Lower lobe of right lung (tissue), 2 donors: ENCODE measurements at places on chromosomes 12 and 14. TPM values are rescaled to one million over a fixed set of nuclear protein-coding genes. Genes with fewer than 3 reads are reported as not detected.

AQP6 gene
- 0.09 TPM for total RNA-seq

GSG1 gene
- total RNA-seq, result not detected

SIX4 gene
- total RNA-seq, result 2.9 TPM

MGAT4C gene
- total RNA-seq, result 0.21 TPM

SERPINA6 gene
- total RNA-seq, result 1.1 TPM

CD9 gene
- 437 TPM for total RNA-seq

TAS2R20 gene
- 1.3 TPM for total RNA-seq

NUP37 gene
- 19.1 TPM for total RNA-seq

KRT71 gene
- not detected for total RNA-seq

ACYP1 gene
- 19.7 TPM for total RNA-seq

OR4E2 gene
- total RNA-seq, result not detected

CD4 gene
- 80.3 TPM for total RNA-seq

CLEC7A gene
- total RNA-seq, result 79.5 TPM

CMKLR1 gene
- total RNA-seq, result 25.6 TPM

CCDC38 gene
- total RNA-seq, result 0.24 TPM

ADAM20 gene
- total RNA-seq, result 1.5 TPM

NANOG gene
- total RNA-seq, result not detected

VRTN gene
- total RNA-seq, result not detected

CIDEB gene
- total RNA-seq, result 16.4 TPM

P2RX7 gene
- 20.5 TPM for total RNA-seq

ACOT2 gene
- 52.9 TPM for total RNA-seq

ANHX gene
- not detected for total RNA-seq

TBX3 gene
- 50.9 TPM for total RNA-seq

PTGDR gene
- 2.2 TPM for total RNA-seq

FOXM1 gene
- total RNA-seq, result 3.2 TPM

OAS3 gene
- 65.8 TPM for total RNA-seq

VDR gene
- total RNA-seq, result 24.3 TPM

SERPINA3 gene
- 74.6 TPM for total RNA-seq

SERPINA5 gene
- total RNA-seq, result 0.56 TPM

SERPINA12 gene
- total RNA-seq, result not detected

CMA1 gene
- total RNA-seq, result 2.4 TPM

B4GALNT3 gene
- total RNA-seq, result 20.6 TPM

TMEM63C gene
- 0.27 TPM for total RNA-seq

PTHLH gene
- total RNA-seq, result 0.21 TPM

KLRC4 gene
- not detected for total RNA-seq

DNAJC22 gene
- 0.18 TPM for total RNA-seq

DDIT3 gene
- 26.1 TPM for total RNA-seq

CPNE6 gene
- not detected for total RNA-seq

NFATC4 gene
- 37.0 TPM for total RNA-seq

PRR13 gene
- total RNA-seq, result 216 TPM

LRFN5 gene
- total RNA-seq, result 1.3 TPM

SLC17A8 gene
- total RNA-seq, result not detected

WNK1 gene
- total RNA-seq, result 206 TPM

OTUB2 gene
- 1.9 TPM for total RNA-seq

NELL2 gene
- 6.6 TPM for total RNA-seq

SLC35E3 gene
- total RNA-seq, result 16.5 TPM

PARP2 gene
- total RNA-seq, result 17.1 TPM
